Activated T-cell treated with anti-CD3 and anti-CD28 coated beads, Interleukin-2, amount 50 U/mL, for 1 hour (primary cell): ENCODE measurements at places on chromosomes 3 and 15.

- no peak for DNase-seq
Observed at GRCh38 chr15:40217166-40217824, 21.6 kb upstream of the PAK6 start.

DNA sequence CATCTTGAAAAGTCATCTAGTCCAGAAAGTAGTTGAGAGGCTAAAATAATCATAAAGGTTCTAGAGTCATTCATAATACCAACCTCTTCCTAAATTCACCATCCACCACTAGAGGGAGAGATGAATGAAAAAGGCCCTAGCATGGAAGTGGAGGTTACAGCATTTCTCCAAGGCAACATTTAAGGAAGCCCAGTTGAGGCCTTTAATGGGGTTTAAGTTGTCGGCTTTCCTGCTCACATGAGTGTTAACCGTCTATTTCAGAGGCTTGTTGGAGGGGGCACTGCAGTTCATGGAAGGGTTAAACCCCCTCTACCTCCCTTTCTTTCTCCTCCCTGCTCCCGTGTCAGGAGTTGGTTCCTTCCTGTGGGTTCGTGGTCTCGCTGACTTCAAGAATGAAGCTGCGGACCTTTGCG lies 3.8 kb upstream of the SLCO3A1 start:
- DNase-seq = no peak

DNA sequence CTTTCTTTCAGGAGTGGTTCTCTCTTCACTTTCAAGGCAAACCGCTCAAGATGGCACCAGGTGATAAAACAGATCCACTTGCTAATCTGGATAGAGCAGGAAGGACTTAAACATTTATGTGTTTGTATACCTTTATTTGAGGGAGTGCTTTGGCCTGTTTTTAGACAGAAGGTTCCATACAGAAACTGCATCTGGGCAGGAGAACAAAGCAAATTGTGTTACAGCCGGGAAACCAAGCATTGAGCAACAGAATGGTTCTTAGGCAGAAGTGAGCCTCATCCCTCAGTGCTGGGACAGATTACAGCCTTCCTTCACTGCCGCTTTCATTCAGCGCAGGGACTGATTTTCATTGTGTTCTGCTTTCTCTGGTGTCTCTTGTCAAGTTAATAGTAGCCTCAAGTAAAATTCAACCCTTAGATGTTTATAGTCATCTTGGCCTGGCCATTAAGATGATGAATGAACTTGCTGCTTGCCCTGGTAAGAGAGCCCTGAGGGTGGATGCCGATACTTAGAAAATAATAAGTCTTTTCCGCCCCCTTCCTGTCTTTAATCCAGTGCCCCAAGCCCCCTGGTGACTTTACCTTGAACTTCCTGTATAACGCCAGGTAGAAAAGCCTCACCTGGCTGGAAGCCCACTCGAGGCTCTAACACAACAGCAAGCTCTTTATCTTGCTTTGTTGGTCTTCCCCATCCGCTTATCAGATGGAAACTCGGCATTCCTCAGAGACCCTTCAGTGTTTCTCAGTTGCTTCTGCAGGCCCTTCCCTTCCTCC lies 168.0 kb upstream of the CTDSPL start:
- DNase-seq = no peak

- DNase-seq = no peak
Observed at GRCh38 chr15:94480289-94480834, 249.0 kb downstream of the MCTP2 start.

DNA sequence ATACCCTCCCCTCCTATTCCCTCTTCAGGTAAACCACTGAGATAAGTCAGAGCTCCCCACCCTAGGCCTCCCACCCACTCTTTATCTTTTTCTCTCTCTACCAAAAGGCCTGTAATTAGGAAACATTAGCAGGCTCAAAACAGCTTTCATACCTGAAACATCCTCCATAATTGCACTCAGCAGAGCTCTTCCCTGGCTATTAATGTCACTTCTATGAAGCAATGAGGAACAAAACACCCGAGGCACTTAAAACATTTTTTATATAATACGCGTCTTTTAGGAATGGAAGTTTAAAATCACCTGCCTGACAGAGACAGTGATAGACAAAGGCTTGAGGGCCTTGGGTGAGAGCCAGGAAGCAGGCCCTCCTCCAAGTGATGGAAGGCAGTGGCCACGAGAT lies 138.9 kb downstream of the EPHB1 start:
- no peak for DNase-seq

- no peak for DNase-seq
Observed at GRCh38 chr15:66144978-66145725, 108.4 kb downstream of the MEGF11 start.

DNA sequence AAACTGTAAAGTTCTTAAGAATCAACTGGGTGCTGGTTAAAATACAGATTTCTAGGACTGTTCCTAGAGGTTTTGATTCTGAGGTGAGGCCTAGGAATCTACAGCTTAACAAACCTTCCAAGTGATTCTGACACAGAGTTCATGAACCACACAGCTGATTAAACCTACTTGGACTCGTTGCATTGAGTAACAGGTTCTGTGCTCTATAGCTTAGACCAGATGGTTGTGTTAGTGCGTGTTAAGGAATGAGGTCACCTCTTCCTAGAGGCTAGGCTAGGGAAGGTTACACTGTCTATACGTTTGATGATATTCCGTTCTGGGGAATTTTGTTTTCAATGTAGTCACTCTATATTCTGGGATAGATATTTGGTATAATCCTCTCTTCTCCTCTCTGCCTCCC lies 21.9 kb downstream of the EID1 start:
- DNase-seq = no peak

- no peak for DNase-seq
Observed at GRCh38 chr15:24940236-24940635, 14.6 kb upstream of the SNRPN start.

- DNase-seq = no peak
Observed at GRCh38 chr3:145006271-145006670, 1034.6 kb downstream of the DIPK2A start.

DNA sequence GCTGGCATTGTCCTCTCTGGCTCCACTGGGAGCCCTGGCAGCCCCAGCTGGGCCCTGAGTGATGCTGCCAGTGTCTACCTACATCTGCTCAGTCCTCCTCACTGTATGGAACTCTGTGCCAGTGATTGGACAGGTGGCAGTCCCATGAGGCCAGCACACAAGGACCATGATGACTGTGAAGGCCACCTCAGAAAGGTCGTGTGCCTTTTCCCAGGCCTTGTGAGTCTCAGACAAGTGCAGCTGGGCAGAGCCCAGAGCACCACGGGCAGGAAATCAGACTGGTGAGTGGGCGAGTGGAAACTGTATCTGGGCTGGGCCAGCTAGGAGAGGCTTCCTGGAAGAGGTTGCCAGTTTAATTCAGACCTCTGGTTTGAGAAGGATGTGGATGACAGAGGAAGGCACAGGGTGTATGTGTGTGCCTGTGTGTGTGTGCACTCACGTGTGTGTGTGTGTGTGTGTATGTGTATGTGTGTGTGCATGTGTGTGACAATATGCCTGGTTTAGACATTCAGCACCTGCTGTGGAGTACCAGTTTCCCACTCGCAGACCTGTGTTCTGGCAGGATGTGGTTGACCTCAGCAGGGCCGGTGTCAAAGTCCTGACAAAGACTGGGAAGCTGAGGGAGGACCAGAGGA lies 7.0 kb downstream of the MAPKAPK3 start:
- DNase-seq = peak; percentile 42

- no peak for DNase-seq
Observed at GRCh38 chr15:33671456-33671855, 296.8 kb upstream of the CHRM5 start.

DNA sequence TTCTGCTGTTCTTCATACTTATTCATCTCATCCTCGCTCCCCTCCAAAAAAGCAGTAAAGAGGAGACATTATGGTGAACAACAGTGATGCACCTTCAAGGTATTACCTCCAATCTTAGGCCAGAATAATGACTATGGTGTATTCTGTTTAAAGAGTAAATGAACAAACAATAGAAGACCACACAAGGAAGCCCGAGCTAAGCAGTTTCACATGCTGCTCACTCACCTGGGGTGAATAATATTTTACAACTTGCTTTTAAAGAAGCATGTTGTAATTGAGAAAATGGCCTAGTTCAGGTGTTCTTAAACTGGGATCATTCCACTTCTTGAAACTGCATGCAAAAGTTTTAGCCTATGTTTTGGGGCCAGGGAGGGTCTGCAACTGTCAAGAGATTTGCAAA lies 581.2 kb downstream of the FOXP1 start:
- DNase-seq = no peak

DNA sequence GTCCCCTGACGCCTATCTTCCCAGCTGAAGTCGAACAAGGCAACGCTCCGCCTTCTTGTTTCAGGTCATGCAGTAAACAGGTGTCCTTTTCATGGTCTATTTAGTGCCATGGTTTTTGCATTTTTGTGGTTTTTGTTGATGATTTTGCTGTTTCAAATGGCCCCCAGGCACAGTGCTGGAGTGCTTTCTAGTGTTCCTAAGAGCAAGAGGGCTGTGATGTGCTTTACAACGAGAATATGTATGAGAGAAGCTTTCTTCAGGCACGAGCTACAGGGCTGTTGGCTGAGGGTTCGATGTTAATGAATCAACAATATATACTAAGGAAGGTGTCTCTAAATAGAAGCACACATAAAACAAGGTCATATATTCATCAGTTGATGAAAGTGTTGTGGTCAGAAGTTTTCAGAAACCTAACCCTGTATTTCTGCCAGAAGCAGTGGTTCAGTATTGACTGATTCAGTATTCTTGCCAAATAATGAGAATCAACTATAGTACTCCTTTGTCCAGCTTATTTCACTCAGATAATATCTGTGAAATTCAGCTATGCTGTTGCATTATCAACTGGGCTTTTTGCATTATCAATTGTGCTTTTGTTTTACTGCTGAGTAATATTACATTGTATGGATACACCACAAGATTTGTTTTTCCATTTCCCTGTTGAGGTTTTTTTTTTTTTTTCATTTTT lies 18.5 kb downstream of the LIMD1 start:
- DNase-seq = no peak

DNA sequence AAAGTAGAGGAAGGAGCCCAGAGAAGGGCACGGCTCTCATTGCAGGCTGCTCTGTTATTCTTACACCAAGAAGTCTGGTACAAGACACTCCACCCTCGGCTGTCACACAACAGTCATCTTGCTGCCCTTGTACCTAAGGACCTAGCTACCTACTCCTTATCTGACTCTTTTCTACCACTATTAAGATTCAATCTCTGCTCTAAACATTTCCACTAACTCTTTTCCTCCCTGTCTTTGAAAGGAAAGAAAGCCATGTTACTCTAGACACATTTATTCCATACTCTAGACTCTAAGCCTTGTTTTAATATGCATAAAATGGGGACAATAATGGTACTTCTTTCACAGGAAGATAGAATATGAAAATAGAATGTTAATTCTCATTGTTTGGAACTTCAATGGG lies 73.3 kb upstream of the C3orf49 start:
- no peak for DNase-seq

GRCh38 chr3:129602730-129603560 lies 3.5 kb downstream of the PLXND1 start:
- DNase-seq = no peak

- no peak for DNase-seq
Observed at GRCh38 chr15:99917252-99917651, 184.0 kb upstream of the LYSMD4 start.

DNA sequence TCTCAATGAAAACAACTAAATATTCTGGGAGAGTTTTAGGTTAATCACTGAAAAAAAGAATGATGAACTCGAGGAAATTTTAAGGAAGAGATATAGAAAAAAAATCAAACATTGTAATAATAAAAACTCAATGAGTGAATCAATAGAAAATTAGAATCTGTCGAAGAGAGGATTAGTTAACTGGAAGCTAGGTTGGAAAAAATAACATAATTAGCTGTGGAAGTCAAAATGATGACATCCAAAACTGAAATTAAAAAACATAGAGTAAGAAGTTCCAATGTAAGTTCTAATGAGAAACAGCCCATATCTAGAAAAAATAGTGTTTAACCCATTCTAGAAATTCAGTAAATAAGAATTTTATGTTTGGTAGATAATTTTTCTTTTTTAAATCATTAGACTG lies 299.3 kb upstream of the RARB start:
- DNase-seq = no peak
